RWPE1 (cell line): ENCODE measurements at places on chromosomes 2 and 18.
A peak's percentile ranks its signal among the peaks of the same experiment; 100 is the strongest.

DNA sequence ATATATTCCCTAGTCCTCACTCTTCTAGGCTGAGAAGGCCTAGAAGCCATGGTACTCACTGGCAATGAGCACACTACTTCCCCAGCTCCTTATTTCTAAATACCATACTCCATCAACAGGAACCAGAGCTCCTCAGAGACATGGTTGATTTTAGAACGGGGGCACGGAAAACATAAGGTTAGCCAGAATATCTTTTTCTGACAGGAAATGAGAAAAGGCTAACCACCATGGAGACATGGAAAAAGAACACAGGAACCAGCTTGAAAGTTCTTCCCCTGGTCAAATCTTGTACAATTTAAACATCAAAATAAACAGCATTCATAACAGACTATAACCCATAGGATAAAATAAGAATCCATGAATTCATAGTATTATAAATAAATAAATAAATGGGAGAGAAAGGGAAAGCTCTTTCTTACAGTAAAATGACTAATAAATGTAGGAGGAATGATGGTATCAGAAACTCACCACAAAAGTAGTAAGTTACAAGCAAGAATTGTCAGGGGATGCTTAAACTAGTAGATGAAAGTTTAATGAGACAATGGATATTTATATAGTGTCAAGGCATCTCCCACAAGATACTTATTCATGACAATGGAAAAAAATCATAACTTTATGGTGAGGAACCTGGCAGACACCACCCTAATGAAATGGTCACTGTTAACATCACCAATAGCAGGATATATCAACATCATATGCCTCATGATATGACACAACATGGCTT lies 20.6 kb upstream of the GCC2 start:
- no peak for DNase-seq

- DNase-seq = no peak
Observed at GRCh38 chr18:54263904-54264336, 5.4 kb upstream of the POLI start.

- DNase-seq = no peak
Observed at GRCh38 chr18:47730795-47731194, 199.7 kb downstream of the SMAD2 start.

GRCh38 chr2:41598161-41598894 lies 449.5 kb upstream of the PKDCC start:
- DNase-seq = no peak

DNA sequence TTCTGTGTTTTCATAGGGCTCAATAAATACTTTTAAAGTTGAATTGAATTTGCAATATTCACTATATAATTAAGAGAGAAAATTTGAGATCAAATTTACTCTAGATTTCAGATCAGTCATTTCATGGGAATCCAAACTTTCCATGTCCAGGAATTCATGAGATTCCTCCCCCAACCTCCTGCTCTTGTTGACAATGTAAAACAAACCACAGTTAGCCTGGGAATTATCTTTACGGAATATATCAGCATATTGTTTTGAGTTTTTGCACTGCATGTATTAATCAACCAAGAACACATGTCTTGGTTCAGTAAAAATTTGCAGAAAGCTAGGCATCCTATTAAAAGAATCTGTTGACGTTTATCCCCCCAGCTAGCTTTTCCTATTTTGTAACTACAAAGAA lies 42.3 kb downstream of the CYP1B1 start:
- DNase-seq = no peak

DNA sequence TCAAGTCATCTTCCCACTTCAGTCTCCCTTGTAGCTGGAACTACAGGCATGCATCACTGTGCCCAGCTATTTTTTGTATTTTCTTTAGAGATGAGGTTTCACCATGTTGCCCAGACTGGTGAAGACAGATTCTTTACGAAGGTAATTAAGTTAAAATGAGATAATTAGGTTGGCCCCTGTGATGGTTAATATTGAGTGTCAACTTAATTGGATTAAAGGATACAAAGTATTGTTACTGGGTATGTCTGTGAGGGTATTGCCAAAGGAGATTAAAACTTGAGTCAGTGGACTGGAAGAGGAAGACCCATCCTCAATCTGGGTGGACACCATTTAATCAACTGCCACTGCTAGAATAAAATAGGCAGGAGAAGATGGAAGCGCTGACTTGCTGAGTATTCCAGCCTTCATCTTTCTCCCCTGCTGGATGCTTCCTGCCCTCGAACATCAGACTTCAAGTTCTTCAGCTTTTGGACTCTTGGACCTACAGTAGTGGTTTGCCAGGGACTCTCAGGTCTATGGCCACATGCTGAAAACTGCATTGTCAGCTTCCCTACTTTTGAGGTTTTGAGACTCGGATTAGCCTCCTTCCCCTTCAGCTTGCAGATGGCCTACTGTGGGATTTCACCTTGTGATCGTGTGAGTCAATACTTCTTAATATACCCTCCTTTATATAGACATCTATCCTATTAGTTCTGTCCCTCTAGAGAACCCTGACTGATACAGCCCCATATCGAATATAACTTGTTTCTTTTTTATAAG lies 269.1 kb downstream of the TMX3 start:
- no peak for DNase-seq

GRCh38 chr2:238561230-238561629 lies 134.5 kb downstream of the ASB1 start:
- peak; percentile 42 for DNase-seq

DNA sequence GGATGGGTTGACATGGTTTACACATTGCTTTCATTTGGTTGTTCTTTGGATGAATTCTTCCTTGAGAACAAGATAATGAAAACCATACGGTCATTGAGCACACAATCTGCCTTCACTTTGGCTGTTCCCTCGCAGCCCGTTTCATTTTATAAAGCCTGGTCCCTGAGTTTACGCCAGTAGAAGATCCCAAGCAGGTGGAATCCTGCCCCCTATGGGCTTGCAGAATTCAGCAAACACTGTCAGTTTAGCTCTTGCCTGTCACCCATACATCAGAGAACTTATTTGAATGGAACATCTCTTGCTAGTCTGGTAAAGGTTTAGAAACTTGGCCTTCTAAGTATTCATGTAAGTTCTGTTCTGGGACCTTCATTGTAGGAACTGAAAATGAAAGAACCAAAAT lies 666.4 kb upstream of the ZEB2 start:
- no peak for DNase-seq
